Amygdala (tissue), 56 donors: ENCODE measurements at places on chromosomes 3 and 15.

- no peak for DNase-seq
These were observed 37.2 kb downstream of the FSIP1 start for GRCh38 chr15:39745415-39745814.

- DNase-seq = no peak
These were observed 356.5 kb upstream of the IL12A start for GRCh38 chr3:159632128-159632527.

DNA sequence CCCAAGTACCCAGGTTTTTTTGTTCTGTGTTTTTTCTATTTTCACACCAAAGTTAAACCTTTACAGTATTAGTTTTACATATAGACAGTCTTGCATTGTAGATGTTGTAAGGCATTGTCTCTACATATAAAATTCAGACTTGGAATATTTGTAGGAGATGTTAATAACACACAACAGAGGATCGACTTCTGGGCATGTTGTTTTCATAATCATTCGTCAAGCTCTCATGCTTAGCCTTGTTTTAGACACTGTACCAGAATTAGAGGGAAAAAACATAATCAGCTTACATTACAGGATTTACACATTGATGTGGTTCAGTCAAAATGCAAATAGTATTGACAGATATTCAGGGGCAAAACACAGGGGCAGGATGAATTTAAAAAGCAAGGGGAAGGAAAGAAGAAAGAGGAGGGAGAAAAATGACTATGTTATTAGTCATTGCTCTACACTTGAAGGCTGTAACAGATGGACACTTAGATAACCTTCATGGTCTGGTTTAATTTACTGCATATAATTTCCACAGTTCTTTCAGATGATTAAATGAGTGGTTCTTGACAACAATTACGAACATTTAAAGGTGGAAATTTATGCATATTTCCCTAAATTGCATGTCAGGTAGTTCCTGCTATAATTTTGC is 7.5 kb downstream of the CMSS1 start:
- DNase-seq = no peak

DNA sequence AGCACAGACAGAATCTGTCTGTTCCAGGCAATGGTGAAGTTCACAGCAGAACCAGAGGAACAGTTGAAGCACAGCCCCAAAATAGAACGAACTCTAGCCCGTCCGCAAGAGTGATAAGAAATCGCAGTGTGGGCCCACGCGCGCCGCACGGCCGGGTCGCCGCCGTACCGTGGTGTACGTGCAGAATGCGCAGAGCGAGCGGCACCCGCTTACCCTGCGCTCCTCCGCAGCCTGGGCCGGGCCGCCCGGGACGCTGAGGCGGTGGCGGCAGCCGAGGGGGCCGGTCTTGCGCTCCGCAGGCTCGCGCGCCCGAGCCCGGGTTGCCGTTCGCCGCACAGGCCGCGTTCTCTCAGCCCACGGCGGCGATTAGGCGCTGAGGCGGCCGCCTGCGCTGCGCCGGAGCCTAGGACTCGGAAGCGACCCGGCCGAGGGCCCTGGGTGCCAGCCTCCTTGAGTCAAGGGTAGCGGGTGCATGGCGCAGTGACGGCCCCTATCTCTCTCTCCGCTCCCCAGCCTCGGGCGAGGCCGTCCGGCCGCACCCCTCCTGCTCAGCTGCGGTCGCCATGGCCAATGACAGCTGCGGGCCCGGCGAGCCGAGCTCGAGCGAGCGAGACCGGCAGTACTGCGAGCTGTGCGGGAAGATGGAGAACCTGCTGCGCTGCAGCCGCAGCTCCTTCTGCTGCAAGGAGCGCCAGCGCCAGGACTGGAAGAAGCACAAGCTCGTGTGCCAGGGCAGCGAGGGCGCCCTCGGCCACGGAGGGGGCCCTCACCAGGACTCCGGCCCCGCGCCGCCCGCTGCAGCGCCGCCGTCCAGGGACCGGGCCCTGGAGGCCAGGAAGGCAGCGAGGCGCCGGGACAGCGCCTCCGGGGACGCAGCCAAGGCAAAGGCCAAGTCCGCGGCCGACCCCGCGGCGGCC is 20.5 kb downstream of the WDR73 start:
- no peak for DNase-seq

DNA sequence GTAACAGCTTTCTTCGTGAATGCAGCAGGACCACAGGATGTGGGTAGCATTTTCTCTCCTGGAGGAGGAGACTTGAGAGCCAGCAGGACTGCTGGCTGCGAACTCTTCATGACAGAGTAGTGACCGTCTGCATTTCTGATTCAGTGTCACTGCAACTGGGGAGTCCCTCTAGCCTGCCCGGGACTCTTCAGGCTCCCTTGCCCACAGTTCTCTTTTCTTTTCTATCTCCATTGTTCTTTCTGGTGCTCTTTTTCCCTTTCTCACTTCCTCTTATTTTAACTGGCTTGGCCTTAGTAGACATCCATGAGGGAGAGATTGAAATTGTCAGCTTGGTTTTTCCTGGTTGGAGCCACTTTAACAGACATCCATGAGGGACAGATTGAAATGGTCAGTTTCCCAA is 49.9 kb upstream of the P2RY1 start:
- DNase-seq = no peak

GRCh38 chr15:90690585-90690984 is 26.6 kb upstream of the BLM start:
- no peak for DNase-seq

DNA sequence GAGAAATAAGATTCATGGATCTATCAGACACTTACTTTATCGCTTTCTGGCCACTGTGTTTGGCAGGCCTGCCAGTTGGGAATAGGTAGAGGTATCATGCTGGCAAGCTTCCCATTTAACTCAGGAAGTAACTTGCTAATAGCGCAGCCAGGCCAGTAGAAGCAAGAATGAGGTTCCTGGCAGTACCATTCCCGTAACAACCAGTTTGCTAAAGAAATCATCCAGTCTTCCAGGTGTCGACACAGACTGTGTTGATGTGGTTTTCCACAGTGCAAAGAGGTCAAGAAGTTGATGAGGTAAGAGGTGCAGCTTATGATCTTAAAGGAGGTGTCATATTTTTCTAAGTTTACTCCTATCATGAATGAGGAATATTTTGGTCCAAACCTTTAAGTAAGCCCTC is 46.2 kb downstream of the DPH6 start:
- no peak for DNase-seq

DNA sequence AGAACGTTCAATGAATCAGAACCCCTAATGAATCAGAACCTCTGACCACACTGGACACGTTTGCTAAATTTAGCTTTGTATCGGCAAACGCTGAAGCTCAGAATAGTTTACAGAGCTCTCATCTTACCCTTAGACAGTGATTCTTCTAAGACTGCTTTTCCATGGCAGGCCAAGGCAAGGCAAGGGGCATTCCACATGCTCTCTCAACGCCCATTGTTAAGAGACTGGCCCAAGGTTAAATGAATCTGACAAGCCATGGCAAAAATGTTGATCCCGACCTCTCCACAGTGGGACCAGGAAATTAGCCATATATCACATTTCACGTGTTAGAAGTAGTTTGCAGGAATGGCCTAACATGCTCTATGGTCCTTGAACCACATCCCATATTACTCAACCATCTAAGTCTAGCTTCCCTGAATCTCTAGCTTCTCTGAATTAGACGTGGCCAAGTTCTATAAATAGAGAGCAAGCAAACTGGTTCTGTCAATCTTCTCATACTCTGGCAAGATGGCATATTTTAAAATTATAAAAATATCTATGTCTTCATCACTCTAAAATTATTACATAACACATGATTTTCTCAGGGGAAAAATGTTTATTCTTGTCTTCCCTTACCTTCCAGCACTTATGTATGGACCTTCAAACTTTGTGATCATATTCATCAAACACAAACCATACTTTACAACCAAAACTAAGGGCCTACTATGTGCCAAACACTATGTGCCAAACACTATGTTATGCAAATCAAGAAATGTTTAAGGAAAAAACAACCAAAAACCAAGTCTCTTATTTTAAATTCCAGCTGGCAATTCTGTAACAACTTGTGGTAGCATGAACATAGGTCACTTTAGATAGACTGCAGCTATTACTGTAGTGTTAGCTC is 54.3 kb downstream of the AAGAB start:
- DNase-seq = no peak

DNA sequence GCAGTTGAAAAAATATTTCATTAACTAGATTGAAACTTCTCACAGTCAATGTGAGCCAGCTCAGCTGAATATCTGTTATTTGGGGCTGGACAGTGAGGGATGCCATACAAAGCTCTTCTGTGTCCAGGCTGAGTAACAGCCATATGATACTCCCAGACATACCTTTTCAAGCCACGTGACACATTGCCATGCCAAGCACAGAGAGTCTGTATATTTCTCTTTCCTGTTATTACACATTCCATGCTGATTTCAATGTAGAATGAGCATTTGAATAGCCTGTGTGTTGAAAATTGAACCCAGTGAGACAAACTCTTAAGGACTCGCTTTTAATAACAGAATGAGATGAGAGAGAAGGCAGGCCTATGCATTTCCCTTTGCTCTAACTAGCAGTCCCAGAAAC is 334.7 kb upstream of the RASGRP1 start:
- no peak for DNase-seq

DNA sequence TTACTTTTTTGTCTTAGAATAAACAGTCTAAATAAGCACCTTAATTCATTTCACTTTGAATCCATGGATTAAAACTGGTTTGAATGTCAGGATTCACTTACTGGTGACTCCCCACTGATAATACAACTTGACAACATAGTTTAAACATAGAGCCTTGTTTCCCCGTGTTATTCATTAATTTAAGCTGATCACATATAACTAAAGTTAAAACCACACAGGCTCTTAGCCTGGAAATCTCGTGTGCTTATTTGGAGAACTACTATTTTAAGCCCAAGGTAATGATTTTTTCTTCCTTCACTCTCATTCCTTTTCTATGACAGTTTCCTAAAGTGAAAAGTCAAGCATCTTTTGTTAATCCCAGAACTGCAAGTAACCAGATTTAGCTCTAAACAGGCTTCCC is 64.2 kb downstream of the HACD2 start:
- no peak for DNase-seq

- no peak for DNase-seq
These were observed 375.2 kb downstream of the LSAMP start for GRCh38 chr3:116070061-116070460.
